ENCODE measurements at places on chromosomes 7 and 10.

DNA sequence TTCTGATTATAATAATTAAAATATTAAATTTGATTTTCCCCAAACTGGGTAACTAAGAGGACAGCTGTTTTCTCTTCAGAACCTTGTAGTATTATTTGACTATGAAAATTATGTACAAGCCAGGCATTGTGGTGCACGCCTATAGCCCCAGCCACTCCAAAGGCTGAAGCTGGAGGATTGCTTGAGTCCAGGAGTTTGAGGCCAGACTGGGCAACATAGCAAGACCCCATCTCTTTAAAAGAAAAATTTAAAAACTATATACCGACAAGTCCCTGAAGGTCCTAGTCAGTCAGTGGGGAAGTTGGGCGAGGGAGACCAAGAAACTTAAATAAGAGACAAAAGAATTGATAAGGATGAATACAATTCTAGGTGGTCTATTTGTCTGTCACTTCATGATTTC, 27.1 kb upstream of the UBE2D1 start:
- no peak for DNase-seq

DNA sequence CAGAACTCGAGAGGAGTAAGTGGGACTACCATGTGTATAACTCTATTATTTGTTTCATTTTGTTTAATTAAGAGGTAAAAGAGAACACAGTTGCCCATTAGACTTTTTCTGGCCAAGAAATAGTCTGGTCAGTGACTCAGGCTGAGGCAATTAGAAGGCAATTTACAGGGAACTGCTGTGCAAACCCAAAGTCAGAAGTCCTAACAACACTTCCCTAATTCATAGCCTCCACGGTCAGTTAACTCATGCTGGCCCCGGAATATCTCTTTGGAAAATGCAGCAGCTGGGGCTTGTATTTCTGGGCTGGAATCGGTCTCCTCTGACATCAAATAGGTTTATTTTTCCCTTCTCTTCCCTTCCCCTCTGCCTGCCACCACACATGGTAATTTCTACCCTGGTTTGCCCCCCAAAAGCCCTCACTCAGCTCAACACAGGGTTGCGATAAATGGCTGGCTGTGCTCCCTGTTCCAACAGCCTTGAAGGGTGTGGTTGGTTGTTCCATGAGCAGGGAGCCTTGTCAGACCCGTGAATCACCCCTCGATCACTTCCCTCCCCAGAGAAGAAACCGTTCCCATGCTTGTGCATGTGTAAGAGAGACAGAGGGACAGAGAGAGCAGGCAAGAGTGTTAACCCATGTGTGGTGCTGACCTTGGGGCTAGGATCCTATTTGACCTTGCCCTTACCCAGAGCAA, 5.3 kb downstream of the SH3PXD2A start:
- DNase-seq: no peak

DNA sequence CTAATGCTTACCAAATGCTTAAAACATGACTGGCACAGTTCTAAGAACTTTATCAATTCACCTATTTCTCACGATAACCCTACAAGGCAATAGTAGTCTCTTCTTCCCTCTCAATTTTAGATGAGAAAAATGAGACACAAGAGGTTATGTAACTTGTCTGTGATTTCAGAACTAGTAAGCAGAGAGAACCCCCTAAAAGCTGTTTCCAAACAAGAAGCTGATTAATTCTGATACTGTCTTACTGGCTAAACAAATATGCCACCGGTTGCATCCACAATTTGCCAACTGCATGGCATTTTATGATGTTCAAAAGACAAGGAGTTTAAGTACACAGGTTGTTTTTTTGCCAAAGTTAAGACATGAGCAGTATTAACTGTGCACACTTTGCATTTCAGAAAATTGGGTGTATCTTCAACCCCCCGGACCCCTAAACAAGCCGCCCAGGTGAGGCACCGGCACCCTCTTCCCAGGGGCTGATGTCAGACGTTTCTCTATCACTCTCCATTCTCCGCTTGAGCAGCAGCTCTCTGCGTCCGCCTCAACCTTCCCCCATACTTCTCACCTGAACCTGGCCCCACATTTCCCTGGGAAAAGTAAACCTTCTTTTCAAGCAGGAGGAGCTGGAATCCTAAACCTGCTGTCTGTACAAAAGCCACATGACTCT, 21.7 kb downstream of the RSU1 start:
- no peak for DNase-seq

DNA sequence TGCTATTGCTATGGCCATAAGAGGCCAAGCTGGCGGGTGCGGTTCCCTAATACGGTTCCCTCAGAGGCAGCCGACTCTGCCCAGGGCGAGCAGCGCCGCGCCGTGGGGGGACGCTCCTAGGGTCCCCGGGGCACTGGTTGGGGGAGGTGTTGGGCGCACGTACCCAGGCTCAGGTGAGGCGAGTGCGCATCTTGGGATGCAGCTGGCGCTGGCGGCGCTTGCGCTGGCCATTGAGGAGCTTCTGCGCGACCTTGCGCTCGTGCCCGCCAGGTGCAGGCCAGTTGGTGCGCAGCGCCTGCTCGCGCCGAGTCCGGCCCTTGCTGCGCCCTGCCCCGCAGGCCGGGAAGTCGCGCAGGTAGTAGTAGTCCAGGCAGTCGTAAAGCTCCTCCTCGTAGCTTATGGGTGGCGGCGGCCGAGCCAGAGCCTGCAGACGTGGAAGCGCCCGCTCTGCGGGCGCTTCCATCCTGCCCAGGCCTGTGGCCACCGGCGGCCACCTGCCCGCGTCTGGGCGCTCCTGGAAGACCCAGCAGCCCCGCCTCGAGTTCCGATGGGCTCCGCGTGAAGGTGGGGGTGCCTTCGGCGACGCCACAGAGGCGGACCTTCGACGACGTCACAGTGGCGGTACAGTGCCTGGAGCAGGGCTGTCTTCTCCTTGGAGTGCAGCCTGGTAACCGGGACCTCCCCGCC, at the start of gene NUPR2:
NUPR2 (minus strand) TSS at position 566 of the 687 bp plus-strand sequence; CDS start at position 463, 103 bp downstream.
- DNase-seq: no peak
